HT1080 (cell line): ENCODE measurements at places on chromosomes 7 and 10.

- no peak for DNase-seq
Measured at GRCh38 chr7:102387064-102387463, 9.1 kb upstream of the PRKRIP1 start.

DNA sequence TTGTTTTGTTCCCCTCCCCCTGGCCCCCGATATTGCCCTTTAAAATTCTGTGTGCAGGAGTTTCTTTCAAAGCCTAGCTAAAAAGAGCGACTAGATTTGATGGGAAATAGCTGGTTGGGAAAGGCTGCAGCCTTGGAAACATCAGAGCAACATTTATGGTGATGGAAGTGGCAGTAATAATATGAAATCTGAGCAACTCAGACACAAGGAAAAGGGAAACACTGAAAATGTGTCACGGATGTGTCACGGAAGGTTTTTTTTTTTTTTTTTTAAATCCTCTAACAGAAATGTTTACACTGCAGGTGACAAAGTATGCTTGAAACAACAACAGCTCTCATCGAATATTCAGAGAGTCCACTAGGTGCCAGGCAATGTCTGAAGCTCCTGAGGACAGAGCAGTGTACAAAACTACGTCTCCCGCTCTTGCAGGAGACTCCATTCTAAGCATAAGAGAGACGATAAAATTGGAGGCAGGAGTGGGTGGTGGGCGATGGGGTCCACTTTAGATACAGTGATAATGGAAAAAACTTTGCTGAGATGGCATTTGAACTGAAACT is 143.0 kb downstream of the RSU1 start:
- no peak for DNase-seq

DNA sequence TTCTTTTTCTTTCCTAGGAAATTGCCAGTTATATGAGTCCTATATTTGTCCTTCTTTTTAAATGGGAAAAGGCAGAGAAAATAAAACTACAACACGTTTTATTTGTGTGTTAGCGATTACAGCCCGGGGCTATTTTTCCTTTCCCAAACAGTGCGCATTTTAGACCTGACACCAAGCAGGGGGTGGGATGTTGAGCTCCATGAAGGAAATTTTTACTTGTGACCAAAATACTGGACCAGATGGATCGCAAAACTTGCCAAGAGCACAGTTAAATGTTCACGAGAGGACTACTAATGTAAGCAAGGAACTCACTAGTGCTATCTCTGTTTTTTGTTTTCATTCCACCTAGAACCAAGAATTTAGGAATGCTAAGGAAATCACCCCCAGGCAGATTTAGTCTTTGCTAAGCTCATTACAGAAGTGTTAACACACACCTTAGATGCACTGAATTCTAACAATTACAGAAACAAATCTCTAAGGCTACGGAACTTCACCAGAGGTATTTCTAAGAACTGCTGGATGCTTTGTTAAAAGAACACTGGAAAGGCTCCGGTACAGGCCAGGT is 114.8 kb downstream of the JAZF1 start:
- no peak for DNase-seq

DNA sequence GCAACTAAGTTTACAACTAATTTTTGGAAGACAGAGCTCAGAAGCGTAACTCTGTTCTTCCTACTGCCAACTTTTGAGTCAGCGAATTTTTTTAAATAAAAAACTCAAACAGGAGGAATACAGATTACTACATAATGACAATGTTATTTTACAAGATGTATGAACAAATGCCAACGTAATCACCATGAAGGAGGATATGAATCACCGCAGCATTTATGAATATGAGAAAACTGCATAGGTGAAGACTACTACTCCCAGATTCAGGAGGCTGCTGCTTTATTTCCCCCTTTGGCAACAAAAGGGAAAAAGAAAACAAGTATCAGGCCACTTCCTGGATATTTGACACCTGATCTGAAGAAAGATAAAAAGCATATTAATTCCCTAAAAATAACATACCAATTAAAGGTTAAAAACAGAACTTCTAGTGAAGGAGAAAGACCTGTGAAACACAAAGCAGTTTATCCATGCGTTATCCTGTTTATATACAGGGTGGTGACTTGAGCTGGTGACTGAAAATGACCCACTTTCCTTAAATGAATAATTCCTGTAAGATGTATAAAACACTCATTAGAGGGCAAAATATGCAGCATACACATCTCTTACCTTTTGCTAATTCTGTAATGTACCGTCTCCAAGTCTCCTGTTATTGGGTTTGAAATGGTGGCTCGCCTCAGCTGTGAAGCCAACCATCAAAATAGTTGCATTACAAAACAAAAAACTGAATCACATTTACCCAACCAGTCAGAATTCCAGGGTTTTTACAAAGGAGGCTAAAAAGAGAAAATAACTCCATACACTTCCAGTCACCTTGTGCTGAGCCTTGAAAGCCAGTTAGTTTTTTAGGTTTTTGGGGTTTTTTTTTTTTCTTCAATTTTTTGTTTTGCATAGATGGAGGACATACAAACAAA is 52.0 kb downstream of the P4HA1 start:
- DNase-seq = peak; percentile 84

GRCh38 chr10:7432884-7433726 is 22.3 kb upstream of the SFMBT2 start:
- DNase-seq = no peak

GRCh38 chr10:22764639-22765038 is 50.3 kb upstream of the PIP4K2A start:
- no peak for DNase-seq

GRCh38 chr7:102188746-102189145 is 97.9 kb upstream of the SH2B2 start:
- no peak for DNase-seq

GRCh38 chr10:113252650-113253618 is 299.9 kb upstream of the HABP2 start:
- no peak for DNase-seq

DNA sequence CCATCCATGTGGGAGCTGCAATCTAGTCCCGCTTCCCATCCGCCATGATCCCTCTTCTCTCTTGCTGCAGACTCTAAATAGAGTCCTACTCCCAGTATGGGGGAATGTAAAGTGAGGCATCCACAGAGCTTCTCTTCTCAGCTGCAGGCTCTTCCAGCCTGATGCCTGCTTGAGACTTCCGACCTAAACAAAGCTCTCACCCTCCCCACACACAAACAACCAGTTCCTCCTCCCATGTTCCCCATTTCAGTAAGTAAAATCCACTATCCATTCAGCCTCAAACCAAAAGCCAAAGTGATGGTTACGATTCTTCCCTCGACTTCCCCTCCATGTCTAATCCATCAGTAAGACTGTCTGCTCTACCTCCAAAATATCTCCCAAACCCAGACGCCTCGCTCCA is 108.2 kb upstream of the NFE2L3 start:
- DNase-seq = no peak

DNA sequence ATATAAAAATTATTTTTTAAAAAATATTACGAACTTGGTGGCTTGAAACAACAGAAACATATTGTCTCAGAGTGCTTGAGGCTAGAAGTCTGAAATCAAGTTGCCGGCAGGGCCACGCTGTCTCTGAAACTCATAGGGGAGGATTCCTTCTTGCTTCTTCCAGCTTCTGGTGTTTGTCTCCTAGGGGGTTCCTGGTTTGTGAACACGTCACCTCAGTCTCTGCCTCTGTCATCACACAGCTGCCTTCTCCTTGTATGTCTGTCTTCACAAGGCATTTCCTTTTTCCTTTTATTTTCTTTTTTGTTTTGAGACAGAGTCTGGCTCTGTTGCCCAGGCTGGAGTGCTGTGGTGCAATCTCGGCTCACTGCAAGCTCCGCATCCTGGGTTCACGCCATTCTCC is 12.7 kb upstream of the SNX8 start:
- DNase-seq = no peak

DNA sequence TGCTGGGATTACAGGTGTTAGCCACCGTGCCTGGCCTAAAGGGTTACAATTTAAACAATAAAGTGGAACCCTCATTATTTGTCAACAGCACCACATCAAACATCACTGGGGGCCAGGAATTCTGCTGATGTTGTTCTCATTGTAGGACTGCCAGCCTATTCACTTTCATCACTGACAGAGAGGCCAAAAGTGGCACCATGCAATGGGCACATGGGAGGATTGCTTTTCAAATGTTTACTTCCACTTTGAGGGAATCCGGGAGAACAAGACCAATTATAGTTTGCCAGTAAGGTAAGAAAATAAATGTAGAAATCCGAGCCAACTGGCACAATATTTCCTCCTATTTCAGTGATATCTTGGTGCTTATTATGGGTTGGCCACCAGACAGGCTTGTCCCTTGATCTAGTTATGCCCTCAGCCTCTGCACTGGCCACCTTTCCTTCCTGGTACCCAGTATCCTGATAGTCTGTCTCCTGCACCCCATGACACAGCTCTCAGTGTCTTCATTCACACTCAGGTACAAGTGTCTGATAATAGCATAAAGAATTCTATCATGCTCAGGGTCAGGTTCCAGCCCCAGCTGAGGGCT is 82.6 kb downstream of the ANLN start:
- DNase-seq = no peak

GRCh38 chr10:31590023-31590800 is 271.2 kb downstream of the ZEB1 start:
- no peak for DNase-seq

DNA sequence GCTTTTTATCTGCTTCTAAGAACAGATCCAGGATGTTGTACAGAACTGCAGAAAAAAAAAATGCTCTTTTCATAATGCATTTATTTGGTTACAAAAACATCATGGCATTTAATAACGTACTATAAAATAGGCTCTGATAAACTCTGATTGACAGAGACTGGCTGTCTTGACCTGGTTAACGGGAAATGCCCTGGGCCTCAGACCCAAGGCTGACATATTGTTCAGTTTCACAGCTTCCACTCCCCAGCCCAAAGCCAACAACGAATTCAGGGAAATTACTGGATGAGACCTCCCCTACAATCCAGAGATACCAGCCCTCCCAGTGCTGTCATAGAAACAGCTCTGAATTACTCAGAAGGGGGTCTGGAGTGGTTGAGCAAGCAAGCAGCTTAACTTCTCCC is 260.1 kb downstream of the CREB5 start:
- no peak for DNase-seq

DNA sequence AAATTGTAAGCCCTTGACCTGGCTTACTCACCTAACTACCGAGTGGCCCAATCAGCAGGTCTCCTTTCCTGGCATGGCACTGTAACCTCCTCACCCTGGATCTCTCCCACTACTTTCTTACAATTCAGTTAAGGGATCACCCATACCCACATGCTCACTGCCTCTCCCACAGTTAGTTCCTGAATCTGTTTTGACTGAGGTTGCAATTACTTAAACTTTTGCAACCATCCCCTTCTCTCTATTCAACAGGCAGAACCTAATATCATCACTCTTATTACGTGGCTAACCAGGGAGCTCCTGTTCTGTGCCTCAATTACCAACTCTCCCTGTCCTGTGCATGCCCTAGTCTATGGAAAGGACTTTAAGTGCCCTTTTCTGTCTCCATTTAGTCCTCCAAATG is 84.2 kb upstream of the IKZF1 start:
- no peak for DNase-seq

GRCh38 chr7:54330216-54330800 is 211.9 kb upstream of the VSTM2A start:
- no peak for DNase-seq

GRCh38 chr10:77156406-77156879 is 481.2 kb downstream of the KCNMA1 start:
- peak; percentile 89 for DNase-seq

DNA sequence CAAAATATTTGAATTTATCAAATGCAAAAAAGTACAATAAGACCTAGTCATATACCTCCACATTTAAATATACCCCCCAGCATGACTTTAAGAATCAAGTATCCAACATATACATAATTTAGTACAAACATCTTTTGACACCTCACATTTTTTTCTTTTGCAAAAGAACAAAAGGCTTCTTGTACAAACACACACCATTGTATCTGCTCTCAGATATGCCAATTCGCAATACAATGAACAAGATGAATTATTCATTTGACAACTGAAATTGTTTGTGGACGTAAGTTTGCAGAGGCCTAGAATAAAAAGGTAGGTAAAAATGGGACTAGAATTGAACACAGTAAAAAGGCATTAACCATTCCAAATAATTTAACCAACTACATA is 154.4 kb downstream of the CACNA2D1 start:
- DNase-seq = no peak
